ENCODE measurements at places on chromosomes 13 and 19.

DNA sequence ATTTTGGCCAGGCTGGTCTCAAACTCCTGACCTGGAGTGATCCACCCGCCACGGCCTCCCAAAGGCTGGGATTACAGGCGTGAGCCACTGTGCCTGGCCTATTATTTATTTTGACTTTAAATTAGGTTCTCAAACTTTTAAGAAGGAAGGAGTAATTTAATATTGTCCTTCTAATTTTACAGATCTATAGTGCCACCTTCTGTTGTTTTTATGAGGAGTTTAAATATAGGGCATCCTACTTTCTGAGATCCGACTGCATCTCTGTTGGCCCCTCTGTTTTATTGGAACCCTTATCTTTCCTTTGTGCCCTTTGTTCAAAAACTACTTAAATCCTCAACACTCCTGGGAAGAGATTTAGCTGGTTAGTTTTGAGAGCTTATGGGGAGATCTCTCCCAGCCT, 25.4 kb upstream of the ZMYM5 start:
- DNase-seq = no peak

DNA sequence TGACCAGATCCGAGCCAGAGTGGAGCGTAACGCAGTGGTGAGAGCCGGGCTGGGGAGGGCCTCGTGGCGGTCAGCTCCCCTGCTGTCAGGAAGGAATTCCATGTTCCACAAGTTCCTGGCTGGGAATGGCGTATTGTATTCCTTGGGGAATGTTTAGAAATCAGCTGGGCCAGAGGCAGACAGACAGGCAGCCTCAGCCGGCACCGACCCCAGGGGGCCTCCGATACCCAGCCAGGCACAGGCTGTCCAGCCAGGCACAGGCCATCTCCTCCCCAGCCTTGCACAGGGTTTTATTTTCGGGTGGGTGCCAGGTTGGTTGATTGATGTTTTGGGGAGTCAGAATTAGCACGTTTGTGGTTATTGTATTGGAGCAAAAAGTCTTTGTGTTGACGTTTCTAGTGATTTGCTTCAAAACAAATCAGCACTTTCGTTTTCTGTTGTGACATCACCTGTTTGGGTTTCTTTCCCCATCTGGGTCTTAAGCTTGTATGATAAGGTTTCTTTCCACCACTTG, 126.6 kb upstream of the MCF2L start:
- DNase-seq = no peak

DNA sequence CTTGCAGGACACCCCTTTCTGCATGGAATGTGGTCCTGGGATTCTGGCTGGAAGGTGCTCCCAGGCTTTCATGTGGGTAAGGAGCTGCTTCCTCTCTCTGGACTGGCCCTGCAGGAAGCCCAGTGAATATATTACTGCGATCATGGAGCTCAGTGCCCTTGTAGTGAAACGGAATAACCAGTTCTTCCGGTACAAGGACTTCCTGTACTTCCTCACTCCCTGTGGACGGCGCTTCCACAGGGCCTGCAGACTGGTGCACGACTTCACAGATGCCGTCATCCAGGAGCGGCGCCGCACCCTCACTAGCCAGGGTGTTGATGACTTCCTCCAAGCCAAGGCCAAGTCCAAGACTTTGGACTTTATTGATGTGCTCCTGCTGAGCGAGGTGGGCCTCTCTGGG, 8.0 kb downstream of the CYP4F8 start:
- DNase-seq = no peak

DNA sequence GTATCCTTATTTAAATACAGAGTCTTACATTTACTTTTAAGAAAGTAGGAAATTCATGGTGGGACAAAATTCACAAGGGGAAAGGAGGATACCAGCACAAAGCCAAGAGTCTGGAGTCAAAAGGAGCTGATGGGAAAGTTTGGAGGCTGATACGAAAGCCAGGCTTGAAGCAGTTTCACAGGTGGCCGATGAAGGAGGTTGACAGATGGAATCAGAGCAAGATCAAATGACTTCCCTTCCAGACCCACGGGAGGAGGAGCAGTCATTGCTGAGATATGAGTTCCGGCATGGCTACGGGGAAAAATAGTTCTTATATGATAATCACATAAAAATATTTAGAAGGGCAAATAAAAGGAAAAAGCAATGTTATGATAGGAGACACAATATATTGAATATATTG, 65.0 kb downstream of the DGKH start:
- no peak for DNase-seq

GRCh38 chr13:94006296-94006695, 473.2 kb downstream of the DCT start:
- no peak for DNase-seq

DNA sequence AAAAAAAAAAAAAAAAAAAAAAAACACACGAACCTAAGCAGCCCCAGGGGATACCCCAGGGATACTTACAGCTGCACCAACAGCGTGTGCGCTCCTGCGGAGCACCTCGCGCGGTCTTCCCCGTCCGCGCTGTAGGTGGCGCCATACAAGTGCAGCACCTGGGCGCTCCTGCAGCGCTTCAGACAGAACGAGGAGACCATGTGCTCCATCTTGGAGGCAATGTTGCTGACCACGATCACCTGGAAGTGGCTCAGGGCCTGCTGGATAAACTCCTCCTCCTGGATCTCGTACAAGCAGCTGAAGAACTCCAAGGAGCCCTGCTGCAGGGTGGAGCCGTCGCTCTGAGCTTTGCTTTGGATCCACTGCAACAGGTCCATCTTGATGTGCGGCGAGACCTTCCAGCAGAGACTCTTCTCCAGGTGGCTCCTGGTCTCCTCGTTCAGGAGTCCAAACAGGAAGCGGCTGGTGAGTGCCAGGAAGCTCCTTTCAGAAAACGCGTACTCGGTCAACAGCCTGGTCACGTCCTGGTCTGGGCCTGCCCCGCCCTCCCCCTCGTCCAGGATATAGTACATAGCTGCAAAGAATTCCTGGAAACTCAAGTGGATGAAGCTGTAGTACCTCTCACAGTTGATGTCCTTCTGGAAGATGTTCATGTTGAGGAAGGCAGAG, 14.5 kb downstream of the NLRP12 start:
- DNase-seq = no peak

- DNase-seq = no peak
Measured at GRCh38 chr13:30371649-30372265, 50.5 kb upstream of the UBE2L5 start.

GRCh38 chr19:40231057-40231456, 4.6 kb upstream of the CCNP start:
- DNase-seq = no peak

- DNase-seq = no peak
Measured at GRCh38 chr13:42484386-42484785, 89.6 kb upstream of the TNFSF11 start.

DNA sequence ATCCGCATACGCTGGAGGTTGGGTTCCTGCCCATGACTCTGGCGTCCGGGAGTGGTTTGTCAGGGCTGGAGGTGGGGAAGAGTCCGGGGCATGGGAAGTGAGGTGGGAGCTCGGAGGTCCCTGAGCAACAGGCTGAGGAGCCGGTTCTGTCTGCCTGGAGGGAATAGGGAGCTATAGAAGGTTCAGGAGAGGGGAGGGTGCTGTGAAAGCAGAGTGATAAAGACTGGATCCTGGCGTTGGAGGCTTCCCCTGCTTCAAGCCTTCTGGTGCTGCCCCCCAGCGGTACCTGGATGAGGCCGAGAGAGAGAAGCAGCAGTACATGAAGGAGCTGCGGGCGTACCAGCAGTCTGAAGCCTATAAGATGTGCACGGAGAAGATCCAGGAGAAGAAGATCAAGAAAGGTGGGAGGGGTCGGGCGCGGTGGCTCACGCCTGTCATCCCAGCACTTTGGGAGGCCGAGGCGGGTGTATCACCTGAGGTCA, 2.6 kb downstream of the HMG20B start:
- no peak for DNase-seq

GRCh38 chr19:1809678-1810077, 2.4 kb downstream of the ATP8B3 start:
- no peak for DNase-seq

- DNase-seq = no peak
Measured at GRCh38 chr19:13302526-13303270, 152.5 kb downstream of the IER2 start.

- no peak for DNase-seq
Measured at GRCh38 chr13:98796798-98797197, 44.3 kb upstream of the SLC15A1 start.

DNA sequence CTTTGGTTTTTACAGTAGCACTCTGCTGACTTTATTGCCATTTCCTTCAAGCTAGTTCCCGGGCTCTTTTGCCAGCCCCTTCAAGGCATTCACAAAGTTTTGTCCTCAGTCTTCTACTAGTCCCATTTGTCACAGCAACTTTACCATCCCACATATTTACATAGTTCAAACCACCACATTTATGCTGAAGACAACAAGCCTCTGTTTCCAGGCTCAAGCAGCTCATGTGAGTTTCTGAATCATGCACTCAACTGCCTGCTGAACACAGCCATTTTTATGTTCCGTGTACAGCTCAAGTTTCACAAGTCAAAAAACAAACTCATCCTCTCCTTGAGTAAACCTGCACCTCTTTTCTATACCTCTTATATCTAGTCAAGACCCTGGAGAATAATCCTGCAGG, 977.0 kb upstream of the SLC10A2 start:
- DNase-seq = no peak

GRCh38 chr19:4935444-4935843, 26.1 kb downstream of the UHRF1 start:
- DNase-seq = no peak
